Mammary epithelial cell (primary cell): ENCODE measurements at places on chromosomes 2 and 18.
A peak's percentile ranks its signal among the peaks of the same experiment; 100 is the strongest.

GRCh38 chr2:189548666-189549448 lies 31.7 kb downstream of the SLC40A1 start:
- DNase-seq, result peak; percentile 22

GRCh38 chr2:15765686-15766302 lies 174.1 kb downstream of the DDX1 start:
- DNase-seq, result no peak

DNA sequence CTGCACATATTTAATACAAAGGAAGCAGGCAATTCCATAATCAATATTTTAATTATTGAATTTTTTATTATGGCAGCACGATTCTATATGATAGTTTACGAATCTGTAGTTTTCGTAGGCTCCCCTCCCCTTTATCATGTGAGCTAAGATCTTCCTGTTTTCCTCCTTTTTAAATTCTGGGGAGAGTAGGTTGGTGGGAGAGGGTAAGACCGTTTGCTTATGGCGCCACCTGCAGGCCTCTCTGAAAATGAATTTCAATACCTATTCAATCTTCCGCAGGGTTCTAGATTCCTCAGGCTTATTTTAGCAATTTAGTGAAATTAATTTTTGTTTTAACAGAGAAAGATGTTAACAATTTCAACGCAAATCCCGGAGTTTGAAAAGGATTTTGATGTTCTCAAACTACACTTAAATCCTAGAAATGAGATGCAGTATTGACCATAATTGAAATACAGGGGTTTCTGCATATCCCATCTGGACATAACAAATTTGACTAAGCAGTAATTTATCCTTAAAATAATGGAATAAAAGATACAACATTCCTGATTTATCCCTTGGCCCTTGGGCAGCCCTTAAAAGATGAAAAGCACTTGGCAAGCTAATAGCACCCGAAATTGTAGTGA lies 12.8 kb upstream of the GBX2 start:
- no peak for DNase-seq

DNA sequence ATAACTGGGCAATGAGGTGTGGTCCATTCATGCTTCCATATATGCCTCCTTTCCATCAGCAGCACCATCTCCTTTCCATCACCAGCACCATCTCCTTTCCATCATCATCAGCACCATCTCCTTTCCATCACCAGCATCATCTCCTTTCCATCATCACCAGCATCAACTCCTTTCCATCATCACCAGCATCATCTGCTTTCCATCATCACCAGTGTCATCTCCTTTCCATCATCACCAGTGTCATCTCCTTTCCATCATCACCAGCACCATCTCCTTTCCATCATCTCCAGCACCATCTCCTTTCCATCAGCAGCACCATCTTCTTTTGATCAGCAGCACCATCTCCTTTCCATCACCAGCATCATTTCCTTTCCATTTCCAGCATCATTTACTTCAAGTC lies 297.5 kb upstream of the SPHKAP start:
- no peak for DNase-seq

DNA sequence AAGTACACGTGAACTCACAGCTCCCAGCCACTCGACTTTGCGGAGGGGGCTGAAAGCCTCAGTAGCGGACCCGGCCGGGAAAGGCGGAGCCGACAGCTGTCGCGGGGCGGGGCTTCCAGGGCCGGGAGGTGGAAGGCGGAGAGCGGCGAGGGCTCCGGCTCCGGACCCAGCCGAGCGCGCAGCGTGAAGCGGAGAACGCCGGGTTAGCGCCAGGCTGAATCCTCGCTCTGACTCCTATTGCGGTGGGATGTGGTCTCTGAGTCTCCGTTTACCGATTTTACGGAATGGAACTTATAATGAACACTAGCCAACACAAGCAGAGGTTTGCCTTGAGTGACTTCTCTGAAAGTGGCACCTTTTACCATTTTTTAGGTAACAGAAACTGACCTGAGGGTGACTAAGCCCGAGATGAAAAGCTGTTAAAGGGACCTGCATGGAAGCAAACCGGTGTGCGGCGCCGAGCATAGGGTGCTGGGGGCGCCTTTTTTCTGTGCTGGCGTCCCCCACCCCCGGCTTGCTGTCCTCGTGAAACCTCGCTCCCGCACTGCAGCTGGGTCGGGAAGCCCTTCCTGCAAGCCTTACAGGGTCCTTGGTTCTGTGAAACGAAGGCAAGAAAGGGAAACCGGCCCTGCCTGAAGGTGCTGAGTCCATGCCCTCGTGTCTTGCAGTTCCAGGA lies 72.9 kb downstream of the EN1 start:
- peak; percentile 59 for DNase-seq

- peak; percentile 12 for DNase-seq
Observed at GRCh38 chr2:3728104-3729054, 25.0 kb downstream of the DCDC2C start.

GRCh38 chr2:170277951-170278350 lies 100.0 kb downstream of the MYO3B start:
- DNase-seq, result no peak

- peak; percentile 25 for DNase-seq
Observed at GRCh38 chr2:63692002-63692606, 103.3 kb downstream of the MDH1 start.

DNA sequence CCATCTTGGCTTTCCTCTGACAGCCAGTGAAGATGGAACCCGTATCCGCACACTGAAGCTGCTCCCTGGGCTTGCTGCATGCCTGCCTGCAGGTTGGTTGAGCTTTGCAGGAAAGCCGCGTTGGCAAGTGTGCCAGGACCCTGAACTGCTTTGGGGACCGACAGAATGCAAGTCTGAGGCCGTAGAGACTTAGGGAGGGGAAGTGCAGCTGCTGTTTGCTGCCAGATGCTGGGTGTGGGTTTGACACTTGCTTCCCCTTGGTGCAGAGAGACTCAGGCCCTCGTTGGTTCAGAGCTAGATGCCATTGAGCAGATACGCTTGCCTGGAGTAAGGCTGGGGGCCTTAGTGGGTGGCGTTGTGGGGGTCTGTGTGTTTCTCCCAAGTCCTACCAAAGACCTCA lies 13.1 kb upstream of the PHLPP1 start:
- DNase-seq, result no peak

DNA sequence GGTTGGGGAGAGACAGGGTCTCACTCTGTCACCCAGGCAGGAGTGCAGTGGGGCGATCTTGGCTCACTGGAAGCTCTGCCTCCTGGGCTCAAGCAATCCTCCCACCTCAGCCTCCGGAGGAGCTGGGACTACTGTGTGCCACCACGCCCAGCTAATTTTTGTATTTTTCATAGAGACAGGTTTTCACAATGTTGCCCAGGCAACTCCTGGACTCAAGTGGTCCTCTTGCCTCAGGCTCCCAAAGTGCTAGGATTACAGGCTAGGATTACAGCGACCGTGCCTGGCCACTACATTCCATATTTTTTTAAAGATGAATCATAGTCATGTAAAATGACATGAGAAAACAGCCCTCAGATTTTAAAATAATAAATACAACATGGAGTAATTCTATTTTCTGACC lies 32.3 kb downstream of the CWC22 start:
- DNase-seq, result peak; percentile 40

DNA sequence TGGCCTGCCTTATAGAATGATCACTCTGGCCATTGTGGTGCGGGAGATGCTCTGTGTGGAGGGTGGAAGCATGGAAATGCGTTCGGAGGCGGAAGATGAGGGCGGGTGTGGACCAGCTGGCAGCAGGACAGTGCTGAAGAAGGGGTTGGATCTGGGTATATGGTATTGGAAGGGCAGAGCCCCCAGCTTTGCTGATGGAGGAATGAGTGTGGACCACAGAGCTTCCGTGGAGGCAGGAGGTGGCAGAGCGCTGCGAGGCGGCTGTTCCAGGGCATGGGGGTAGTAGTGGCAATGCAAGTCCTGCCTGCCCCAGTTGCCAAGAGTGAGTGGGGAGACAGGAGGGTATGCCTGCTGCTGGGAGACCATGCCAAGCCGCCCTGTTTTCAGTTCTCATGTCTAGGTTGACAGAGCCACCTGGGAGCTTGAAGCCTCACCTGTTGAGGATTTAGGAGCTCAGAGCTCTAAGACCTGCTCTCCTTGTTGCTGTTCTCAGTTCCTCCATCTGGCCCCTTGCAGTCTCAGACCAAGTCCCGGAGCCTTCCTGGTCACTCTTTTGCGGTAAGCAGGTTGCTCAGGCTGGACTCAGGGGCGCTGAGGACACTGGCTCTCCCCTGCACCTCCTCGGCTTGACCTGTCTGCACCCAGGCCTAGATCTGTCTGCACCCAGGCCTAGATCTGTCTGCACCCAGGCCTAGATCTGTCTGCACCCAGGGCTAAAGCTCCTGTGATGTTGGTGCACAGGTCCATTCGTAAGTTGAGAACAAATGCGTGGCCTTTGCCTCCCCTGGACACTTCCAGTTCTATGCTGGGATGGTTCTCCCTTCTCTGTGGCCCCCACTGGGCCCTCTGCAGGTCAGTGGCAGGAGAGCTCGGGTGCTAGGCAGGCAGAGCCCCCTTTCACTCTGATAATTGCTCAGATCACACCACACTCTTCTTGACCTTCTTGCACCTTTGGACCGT lies 290.5 kb upstream of the HS6ST1 start:
- DNase-seq, result no peak

DNA sequence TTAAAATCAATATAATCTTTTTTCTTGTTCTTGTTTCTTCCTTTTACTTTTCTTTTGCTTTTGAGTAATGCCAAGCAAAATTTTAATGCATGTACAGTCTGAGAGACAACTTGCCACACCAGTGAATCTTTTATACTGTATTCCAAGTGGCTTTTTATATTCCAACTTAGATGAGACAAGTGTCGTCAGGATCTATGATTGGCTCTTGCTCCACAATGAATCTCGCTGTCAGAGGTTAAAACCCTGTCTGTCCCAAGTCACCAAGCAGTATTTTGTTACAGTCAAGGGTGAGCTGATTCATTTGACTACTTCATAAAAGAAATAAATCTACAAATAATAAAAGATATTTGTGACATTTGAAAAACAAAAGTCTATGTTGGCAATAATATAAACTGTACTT lies at the start of gene MSTN:
TSS of gene MSTN (minus strand) at position 129 of the 400 bp plus-strand sequence. CDS start 133 bp downstream, outside the sequence.
- DNase-seq, result no peak

- peak; percentile 91 for DNase-seq
Observed at GRCh38 chr18:23529604-23530003, 26.3 kb downstream of the RMC1 start.

DNA sequence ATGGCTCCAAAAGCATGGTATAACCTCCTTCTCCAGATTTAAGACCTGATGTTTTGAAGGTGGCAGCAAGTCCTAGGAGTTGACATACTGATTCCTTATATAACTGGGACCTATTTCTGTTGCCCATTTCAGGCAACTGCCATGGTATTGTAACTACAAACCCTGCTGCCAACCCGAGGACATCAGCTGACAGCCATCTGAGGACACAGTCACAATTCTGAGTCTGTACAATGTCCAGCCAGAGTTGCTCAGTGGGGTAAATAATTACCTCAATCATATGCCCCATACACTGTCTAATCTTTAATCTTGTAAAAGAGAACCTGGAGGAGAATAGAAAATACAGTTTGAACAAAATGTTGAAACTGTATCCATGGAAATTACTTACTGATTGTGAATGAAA lies 8.7 kb upstream of the GAREM2 start:
- DNase-seq, result no peak

DNA sequence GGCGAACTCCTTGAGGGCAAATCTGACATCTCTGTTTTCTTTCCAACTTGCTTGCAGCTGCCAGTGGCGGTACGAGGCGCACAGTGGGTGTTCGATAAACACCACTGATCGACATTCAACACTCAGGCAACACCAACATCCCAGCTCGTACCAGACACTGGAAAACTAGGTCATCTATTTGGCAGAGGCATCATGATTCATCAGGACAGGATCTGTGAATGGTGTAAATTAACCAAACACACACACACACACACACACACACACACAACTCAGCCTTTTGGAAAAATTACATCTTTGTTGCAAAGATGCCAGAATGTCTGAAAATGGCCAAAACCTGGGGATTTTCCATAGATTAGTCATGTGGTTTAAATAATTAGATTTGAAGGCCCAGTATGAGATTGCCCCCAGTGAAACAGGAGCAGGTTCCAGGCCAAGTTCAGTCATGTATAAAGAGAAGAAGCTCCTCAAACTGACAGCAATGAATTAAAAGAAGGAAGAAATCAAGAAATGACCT lies 150.5 kb upstream of the NCKAP5 start:
- peak; percentile 68 for DNase-seq

GRCh38 chr2:186716899-186717298 lies 23.0 kb downstream of the FAM171B start:
- DNase-seq, result no peak

DNA sequence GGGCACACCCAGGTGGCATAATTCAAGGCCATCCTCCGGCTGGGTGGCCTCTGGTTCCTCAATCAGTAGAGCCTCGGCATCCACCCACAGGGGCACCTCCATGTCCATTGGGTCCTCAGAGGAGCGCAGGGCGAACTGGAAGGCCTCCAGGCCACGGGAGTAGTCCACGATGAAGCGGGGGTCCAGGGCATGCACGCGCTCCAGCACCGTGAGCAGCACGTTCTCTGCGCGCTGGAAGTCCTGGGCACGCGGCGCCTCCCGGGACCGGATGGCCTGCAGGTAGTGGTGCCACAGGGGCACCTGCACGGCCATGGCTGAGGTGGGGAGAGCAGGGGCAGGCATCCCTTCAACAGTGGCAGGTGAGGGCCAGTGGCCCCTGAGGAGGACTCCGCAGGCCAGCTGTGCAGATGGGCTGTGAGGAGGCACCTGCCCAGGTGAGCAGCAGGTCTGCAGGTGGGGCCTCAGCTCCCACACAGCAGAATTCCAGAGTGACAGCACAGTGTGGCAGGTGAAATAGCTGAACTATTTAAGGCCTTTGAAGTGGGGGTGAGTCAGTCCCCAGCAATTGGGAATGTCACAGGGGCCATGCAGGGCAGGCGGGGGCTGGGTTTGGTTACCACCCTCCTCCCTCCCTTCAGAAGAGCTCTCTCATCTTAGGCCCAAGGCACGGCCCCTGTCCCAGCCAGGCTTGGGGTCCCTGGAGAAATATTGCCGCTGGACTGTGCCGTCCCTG lies at the start of gene MAB21L4:
TSS of gene MAB21L4 (minus strand) at position 501 of the 733 bp plus-strand sequence. CDS start at position 342, 159 bp downstream.
- DNase-seq, result peak; percentile 57

DNA sequence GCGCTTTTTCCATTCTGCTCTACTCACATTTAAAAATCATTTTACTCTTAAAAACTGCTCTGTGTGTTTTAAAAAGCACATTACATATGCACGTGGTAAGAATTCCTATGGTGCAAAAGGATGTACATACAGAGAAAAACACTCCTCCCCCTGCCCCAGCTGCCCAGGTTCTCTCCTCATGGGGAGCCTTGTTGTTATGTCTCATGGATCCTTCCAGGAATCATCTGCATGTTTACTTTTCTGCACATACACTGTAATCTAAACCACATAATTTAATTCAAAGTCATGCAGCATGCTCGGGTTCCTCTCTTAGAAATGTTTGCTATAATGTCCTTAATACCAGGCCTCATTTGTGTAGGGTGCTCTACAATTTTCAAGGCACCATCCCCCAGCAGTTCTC lies 243.3 kb downstream of the LOXHD1 start:
- DNase-seq, result no peak

GRCh38 chr2:240131296-240131695 lies 4.8 kb downstream of the COPS9 start:
- no peak for DNase-seq

GRCh38 chr2:180540761-180541160 lies 439.6 kb upstream of the UBE2E3 start:
- DNase-seq, result no peak

GRCh38 chr18:55069497-55069896 lies 110.2 kb upstream of the CCDC68 start:
- no peak for DNase-seq

GRCh38 chr2:222747526-222748160 lies 76.2 kb downstream of the MOGAT1 start:
- DNase-seq, result no peak
